ENCODE measurements at places on chromosomes 4 and X.

DNA sequence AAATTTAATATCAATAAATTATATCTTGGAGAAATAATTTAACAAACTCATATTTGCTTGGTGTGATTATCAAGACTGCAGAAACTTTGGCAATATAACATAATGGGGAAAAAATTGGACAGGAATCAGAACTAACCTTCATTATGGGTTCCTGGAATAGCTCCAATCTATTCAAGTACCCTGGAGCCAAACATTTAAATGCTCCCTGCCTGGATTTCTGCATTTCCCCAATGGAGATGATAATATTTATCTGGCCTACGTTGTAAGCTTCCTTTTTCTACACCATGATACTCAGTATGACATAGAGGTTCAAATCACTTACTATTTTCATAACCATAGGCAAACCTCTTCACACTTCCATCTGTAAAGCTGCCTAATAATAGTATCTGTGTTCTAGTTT lies 326.8 kb downstream of the TRIML1 start:
- DNase-seq, result no peak

DNA sequence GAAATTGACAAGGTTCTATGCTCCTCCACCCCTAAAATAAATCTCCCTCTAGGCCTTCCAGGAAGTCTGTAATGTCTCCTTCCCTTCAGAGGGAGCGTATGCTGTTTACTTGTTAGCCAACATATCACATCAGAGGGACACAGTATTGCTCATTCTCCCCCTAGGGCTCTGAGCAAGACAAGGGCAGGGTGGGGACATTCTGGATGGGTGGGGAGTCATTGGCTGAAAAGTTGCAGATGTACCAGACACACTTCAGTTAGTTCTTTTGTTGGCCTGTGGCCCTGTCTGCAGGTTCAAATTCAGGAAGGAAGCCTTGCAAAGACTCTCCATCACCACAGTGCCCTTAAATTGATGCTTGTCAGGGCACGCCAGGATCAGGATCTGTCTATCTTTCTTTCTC lies 106.3 kb upstream of the TEX13D start:
- no peak for DNase-seq

GRCh38 chr4:93444860-93445259 lies 383.7 kb upstream of the ATOH1 start:
- DNase-seq, result no peak

DNA sequence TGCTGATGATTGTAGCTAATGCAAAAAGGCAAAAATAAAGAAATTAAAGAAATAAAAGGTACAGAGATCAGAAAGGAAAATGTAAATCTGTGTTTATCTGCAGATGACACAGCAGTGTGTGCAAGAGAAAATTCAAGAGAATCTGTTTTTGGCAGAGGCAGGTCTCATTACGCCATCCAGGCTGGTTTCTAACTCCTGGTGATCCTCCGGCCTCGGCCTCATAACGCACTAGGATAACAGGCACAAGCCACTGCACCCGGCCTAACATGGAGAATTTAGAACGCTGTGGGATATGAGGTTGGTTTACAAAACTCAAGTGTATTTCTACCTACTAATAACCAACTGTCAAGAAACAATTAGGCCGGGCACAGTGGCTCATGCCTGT lies 29.4 kb downstream of the CTBP1 start:
- DNase-seq, result no peak

GRCh38 chrX:16202943-16203342 lies 35.7 kb downstream of the MAGEB17 start:
- DNase-seq, result no peak

DNA sequence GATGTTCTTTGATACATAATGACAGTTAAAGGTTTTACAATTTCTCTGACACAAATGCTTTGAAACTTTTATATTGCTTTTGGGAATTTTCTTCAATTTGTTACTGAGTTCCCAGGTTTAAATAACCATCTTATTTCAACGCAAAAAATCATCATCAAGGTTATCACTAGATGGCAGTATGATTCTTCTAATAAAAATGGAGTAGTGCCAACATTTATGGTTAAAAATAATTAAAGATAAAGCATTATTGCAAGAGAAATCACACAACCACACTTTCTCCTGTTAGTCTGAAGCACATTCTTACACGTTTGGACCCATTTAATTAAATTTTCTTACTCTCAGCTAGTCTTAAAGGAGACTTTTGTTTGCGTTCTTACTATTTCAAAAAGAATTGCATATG lies 611.3 kb upstream of the CPXCR1 start:
- no peak for DNase-seq

DNA sequence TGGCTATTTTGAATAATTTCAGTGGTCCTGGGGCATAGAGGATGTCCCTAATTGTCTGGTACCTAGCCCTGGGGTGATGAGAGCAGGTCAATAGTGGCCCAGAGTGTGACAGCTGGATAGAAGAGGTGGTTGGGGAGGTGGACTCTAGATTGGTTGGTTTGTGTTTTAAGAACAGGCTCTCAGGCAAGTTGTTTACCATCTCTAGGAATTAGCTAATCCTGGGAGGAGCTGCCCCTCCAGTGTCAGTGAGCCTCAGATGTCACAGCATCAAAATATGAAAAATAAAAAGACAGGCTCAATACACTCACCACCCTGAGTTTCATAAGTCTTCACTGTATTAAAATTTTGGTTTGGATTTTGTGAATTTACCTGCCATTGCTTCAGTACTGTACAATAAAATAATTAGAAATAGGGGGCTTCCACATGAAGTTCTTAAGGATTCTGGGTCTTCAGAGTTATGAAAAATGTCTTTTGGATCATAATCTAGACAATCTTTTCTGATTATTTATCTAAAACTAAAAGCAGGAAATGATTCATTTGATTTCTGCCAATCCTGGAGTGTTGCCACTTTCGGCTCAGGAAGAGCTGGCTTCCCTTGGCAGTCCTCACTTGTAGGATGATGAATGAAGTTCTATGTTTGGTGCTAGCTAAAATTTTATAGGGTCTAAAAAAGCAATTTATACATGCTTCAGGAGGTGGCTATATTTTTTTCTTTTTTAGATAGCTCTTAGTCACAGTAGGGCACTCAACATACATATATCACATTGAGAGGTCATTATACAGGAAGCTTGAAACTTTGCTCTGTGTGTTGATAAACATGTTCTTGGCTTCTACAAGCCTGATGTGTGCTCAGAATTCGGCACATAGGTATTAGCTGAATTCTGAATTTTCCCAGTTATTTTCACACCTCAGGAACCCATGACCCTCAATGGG lies 395.1 kb downstream of the RAB28 start:
- no peak for DNase-seq

- DNase-seq, result no peak
These were observed 102.9 kb upstream of the LRPAP1 start for GRCh38 chr4:3634894-3635820.

GRCh38 chr4:173214661-173215060 lies 46.0 kb downstream of the GALNT7 start:
- peak; percentile 66 for DNase-seq

DNA sequence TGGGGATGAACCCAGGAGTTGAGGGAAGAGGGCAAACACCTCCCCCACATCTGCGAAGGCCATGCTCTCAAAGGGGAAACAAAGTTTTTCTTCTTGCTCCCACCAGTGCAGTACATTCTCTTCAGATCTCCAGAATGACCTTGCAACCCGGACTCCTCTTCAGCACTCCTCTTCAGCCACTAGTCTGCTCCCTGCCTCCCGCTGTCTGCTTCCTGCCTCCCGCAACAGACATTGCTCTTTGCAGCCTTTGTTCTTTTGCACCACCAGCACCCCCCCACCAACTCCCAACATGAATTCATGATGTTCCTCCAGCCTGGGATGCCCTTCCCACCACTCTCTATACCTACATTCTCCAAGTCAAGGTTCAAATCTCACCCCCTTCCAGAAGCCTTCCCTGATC lies 32.1 kb downstream of the UTP14A start:
- DNase-seq, result no peak

DNA sequence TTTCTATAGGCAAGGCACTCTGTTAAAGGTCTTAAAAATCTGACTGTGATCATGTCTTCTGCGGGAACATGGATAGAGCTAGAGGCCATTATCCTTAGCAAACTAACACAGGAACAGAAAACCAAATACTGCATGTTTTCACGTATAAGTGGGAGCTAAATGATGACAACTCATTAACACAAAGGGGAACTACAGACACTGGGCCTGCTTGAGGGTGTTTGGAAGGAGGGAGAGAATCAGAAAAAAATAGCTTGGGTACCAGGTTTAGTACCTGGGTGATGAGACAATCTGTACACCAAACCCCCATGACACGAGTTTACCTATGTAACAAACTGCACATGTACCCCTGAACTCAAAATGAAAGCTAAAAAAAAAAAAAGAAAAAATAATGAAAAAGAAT lies 12.1 kb downstream of the SLC7A11 start:
- no peak for DNase-seq

DNA sequence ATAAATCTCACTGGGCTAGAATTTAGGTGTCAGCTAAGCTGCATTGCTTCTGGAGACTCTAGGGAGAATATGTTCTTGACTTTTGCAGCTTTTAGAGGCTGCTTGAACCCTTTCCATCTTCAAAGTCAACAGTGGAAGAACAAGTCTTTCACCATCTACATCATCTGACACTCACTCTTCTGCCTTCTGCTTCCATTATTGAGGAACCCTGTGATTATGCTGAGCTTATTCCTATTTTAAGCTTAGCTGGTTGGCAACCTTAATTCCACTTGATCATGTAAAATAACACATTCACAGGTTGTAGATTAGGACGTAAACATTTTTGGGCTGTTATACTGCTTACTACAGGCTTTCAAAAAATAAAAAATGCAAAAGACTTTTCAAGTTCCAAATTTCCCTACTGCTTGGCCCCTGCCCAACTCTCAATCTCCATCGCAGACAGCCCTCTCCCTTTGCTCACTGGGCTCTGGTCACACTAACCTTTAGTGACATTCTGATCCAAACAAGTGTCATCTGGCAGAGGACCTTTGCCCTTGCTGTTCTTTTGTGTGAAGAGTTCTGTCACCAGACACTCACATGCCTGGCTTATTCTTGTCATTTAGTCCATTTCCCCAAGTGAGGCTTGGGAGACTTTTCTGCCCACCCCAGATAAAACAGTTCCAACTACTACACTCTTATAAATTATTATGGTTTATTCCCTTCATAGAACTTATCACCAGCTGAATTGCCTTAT lies 1056.0 kb downstream of the STIM2 start:
- no peak for DNase-seq

DNA sequence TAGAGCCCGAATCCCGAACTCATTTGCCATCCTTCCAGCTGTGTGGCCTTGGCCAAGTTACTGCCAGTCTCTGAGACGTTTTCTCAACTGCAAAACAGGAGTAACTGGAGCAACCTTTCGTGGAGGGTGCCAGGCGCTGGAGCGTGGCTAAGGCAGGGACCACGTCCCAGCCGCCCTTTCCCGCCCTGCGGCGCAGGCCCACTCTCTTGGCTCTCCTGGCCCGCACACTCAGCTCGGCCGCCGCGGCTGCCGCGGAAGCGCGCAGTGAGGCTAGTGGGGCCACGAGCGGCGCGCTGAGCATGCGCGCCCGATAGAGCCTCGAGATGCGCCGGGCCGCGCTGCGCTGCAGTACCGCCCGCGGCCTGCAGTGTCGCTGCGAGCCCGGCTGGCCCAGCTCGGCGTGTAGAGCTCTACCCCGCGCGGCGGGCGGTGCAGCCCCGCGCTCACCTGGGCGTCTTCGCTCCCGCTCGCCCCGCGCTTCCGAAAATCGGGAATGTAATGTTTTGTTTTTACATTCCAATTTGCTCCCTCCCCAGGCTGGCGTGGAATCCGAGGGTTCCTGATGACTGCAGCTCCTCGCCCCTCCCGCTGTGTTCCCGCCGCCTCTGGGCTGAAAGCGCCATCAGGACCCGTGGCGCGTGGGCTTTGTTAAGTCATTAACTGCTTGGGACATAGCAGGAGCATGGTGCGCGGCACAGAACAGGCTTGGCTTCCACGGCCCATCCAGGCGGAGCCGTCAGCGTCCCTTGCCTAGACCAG lies 4.0 kb upstream of the ZNF518B start:
- DNase-seq, result peak; percentile 75

DNA sequence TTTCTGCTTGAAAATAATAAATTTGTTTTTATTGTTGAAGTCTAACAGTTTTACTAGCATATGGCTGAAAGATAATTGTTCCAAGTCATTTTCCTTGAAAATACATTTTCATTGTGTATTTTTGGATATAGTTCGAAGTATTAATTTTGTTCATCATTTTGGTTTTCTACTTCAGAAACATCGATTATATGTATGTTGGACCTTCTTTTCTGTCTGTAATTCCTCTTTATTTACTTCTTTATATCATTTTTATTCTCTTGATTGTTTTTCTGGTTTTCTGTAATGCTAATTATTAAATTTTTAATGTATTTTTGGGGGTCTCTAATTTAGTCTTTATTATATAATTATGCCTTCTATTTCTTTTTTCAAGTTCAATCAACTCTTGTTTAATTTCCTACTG lies 407.1 kb upstream of the FRG1 start:
- no peak for DNase-seq

DNA sequence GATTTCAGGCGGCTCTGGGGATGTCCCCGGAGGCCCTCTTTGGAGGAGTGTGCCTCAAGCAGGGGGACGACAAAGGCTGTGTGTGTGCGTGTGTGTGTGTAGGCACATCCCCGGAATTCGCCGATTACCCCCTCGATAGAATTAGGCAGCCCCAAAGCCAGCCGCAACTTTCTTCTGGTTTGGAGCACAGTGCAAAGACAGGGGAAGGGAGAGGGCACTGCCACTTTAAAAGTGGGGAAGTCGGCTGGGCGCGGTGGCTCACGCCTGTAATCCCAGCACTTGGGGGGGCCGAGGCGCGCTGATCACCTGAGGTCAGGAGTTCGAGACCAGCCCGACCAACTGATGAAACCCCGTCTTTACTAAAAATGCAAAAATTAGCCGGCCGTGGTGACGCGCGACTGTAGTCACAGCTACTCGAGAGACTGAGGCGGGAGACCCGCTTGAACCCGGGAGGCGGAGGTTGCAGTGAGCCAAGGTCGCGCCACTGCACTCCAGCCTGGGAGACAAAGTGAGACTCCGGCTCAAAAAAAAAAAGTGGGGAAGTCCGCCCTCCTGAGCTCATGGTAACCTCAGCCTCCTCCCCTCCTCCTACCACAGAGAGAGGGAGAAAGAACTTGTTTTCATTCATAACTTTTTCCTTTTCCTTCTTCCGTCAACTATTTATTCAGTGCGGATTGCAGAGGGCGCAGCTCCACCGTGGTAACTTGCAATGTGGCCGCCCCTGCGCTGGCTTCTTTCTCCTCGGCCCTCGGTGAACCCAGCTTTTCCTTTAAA lies 2.4 kb downstream of the SPRY1 start:
- peak; percentile 88 for DNase-seq

- no peak for DNase-seq
These were observed 22.9 kb upstream of the ANK2 start for GRCh38 chr4:113026556-113026955.

GRCh38 chr4:89595125-89595789 lies 241.7 kb downstream of the SNCA start:
- no peak for DNase-seq

DNA sequence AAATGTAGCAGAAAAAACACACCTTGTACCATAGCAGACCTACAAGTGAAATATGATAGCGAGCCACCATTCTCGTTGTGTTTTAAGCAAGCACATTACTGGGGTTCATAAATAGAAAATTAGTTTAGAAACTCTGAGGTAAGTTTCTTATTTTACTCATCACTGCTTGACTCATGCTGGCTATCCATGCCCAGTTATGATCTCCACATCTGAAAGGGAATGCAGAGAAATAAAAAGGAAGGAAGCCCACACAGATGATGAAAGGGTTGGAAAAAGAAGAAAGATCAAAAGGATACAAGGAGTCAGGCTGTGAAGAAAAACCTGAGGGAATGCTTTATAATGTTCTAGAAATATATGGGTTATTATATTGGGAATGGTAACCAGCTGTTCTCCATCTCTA lies 54.5 kb downstream of the CAMK2D start:
- DNase-seq, result no peak

- DNase-seq, result no peak
These were observed 39.6 kb downstream of the FNIP2 start for GRCh38 chr4:158808399-158808798.
